ENCODE measurements at places on chromosomes 3 and 15.

DNA sequence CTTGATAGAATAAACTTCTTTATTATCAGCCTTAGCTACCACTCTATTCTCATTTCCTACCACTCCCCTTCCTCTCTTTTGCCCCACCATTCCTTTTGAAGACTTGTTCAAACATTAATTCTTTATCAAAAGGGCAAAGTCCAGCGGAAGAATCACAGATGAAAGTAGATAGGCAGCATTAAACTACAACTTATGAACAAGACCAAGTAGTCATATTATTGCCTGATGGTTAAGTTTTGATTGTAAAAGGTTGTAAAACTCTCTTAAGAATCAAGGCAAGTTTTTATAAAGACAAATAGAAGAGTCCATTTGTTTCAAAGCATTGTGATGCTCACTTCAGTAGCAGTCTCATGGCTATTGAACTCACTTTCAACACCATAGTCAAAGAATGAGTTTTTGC lies 22.4 kb upstream of the TGFBR2 start:
- no peak for DNase-seq

GRCh38 chr15:92421976-92422375 lies 28.3 kb downstream of the ST8SIA2 start:
- no peak for DNase-seq

GRCh38 chr3:13608969-13609725 lies 60.2 kb downstream of the FBLN2 start:
- no peak for DNase-seq

GRCh38 chr3:45994419-45995235 lies 997 bp downstream of the FYCO1 start:
- DNase-seq, result no peak

DNA sequence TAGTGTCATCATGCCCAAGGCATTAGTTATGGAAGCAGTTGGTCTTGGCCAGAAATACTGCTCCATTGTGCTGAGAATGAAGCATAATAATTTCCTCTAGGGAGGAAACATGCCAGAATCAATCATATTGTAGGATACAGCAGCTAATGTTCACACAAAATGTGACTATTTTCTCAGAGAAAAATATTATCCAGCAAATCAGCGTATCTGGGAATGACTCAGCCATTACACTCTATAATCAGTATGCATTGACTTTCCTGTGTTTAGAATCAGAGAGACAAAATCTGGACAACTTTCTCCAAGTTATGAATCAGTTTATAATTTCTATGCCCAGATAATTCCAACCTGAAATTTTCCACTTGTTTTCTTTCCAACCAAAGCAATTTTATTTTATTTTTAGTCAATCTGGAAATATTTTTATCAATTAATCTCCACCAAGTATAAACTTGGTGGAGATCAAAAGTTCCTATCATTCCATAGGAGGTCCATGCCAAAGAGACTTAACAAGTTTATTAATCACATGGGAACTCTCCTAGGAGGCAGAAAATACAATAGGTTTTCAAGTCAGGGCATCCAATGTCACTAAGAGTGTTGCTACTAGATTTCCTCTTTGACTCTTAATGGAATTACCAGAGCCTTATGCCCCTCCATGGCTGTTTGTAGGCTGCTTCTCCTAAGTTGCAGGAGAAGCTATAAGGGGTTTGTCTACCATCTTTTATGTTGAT lies 36.4 kb downstream of the SUCNR1 start:
- no peak for DNase-seq

DNA sequence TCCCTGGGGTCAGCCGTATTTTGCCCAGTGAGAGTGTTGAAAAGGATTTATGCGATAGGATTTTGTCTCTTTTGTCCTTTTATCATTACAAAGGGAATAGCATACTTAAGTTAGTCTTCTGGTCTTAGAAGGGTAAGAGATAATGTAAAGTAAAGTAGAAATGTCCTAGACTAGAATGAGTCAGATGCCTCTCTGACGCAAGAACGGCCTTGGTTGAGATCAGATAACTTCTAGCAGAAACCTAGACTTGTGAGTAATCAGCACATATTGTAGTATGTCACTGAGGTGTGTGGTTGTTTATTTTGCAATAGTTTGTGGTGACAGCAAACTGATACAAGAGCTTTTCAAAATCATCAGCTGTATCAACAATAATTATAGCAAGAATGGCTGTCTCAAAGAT lies 866.1 kb downstream of the NSUN3 start:
- no peak for DNase-seq

- no peak for DNase-seq
Observed at GRCh38 chr3:10149226-10149625, 7.6 kb downstream of the VHL start.

DNA sequence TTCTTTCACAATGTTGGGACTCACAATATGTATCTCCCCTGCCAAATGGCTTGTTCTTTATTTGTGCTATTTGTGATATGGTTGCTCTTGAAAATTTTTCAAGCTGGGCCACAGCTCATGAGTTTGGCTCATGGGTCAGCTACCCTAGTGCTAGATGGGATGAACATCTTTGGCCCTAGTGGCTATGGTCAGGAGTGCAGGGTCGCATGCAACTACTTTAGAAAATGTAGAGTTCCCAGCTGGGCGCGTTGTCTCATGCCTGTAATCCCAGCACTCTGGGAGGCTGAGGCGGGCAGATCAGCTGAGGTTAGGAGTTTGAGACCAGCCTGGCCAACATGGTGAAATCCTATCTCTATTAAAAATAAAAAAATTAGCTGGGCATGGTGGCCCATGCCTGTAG lies 55.8 kb downstream of the POLR2M start:
- DNase-seq, result no peak

GRCh38 chr3:142929109-142929508 lies 34.4 kb downstream of the PAQR9 start:
- no peak for DNase-seq

- no peak for DNase-seq
Observed at GRCh38 chr3:64083575-64083974, 60.3 kb upstream of the PSMD6 start.

DNA sequence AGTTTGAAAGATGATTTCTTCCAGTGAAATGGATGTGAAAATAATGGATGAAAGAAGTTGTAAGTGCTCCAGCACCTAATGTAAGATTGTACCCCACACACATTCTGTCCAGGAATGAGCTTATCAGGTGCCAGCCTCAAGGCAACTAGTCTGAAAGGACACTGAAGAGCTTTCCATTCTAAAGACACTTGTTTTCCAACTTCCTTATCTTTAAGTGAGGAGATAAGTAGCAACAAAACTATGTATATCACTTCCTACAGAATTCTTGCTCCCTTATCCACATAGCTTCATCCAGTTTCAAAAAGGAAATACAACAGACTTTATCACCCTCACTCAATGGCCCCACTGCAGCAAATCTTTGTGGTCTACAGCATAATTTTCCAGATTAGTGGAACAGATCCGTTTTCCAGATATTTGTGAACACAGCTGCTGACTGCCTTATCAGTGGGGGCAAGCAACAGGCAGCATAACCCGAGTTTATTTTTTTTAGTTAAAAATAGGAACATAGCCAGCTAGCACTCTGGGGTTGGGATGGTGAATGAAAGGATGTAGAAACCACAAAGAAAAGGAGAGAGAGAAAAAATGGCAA lies 60.6 kb downstream of the CD200R1L start:
- DNase-seq, result no peak

- DNase-seq, result no peak
Observed at GRCh38 chr3:48411041-48411588, 18.8 kb downstream of the PLXNB1 start.

DNA sequence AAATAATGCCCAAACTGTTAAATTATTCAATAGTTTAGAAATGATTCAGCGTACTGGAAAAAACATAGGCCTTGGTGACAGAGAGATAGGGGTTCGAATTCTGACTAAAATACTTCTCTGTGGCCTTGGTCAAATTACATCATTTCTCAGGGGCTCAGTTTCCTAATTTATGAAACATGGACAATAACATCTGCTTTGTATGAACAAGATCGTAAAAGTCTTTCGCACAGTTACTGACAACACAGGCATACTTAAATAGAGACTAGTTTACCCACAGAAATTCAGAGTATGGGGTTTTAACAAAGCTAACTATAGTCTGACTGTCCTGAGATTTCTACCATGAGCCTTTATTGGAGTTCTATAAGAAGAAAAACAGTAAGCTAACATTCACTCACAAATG lies 440.4 kb downstream of the FHIT start:
- no peak for DNase-seq

- no peak for DNase-seq
Observed at GRCh38 chr3:152589644-152590043, 245.3 kb upstream of the P2RY1 start.

DNA sequence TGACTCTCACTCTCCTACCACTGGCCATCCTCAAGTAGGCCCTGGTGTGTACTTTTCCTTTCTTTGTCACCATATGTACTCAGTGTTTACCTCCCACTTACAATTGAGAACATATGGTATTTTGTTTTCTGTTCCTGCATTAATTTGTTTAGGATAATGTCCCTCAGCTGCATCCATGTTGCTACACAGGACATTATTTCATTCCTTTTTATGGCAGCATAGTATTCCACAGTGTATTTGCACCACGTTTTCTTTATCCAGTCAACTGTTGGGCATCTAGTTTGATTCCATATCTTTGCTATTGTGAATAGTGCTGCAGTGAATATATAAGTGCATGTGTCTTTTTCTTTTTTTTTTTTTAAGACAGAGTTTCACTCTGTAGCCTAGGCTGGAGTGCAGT lies 126.2 kb downstream of the GALK2 start:
- no peak for DNase-seq

- DNase-seq, result no peak
Observed at GRCh38 chr3:88668180-88668579, 439.2 kb upstream of the EPHA3 start.

DNA sequence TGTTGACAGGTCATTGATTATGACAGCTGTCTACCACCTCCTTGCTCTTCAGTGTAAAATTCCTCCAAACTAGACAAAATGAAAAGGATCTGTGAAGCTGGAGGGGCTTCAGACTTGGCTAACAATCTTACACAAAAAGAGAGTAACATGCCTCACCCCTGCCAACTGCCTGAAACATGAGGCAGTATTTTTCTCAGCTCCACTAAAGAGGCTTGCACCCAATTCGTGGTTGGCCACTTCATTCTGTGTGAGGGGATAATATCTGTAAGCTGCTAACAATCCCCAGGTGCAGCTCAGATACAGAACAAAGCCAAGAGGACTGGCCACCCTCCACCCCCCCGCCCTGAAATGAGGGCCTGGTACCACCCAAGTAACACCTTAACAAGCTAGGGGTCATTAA lies 2.8 kb downstream of the MB21D2 start:
- DNase-seq, result peak; percentile 18

DNA sequence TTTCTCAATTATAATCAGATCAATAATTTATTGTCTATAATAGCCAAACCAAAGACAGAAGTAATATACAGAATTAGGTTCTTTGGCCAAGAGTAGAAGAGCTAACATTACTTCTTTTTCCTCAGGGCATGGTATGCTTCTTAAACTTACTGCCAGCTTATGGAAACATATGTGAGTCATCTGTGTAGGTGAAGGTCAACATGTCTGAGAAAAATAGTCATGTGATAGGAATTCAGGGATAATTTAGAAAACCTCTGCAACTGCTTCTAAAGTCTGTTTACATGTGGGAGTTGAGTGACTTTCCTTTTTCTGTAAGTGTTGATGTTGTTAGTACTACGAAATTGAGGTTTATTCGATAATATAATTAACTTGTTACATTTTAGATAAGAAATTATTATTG lies 19.2 kb upstream of the MAP6D1 start:
- DNase-seq, result no peak

GRCh38 chr3:22565393-22565792 lies 637.7 kb upstream of the UBE2E2 start:
- DNase-seq, result no peak

- DNase-seq, result no peak
Observed at GRCh38 chr15:79849789-79850188, 47.0 kb downstream of the MTHFS start.
